ENCODE measurements at places on chromosomes 13 and 19.

DNA sequence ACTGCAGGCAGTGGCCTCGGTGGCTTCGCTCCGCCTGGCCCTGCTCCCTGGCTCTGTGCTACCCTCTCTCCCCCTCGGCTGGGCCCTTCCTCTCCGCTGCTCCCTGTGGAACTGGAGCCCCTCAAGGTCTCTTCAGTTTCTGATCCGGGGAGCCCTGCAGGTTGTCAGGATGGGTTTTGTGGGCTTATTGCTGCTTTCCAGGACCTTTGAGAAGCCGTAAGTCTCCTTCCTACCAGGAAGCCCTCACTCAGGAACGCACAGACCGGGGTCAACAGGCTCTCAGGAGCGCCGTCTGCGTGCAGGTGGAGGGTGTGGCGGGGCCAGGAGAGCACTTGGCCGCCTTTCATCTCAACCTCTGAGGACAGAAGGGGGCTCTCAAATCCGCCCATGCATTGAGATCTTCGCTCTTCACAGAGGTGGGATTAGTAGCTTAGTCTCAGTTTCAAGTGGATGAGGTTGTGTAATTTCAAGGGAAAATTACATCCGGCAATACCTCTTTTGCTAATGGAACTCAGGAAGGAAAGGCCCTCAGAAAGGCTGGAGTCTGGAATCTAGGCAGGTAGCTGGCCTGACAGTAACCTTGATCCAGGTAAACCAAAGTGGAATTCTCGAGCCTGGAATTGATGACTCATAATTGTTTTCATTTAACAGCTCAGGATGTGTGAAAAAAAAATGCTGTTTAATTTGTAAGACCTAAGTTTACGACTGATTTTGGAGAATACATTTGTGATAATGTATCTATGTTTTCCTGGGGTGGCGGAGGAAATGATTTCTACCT lies 102.0 kb downstream of the ATP11A start:
- H3K27ac ChIP-seq = no peak overlapping the region
- H3K27me3 ChIP-seq = no peaks in the 10 kb centered on the region
- no peaks in the 10 kb centered on the region for H3K4me1 ChIP-seq
- no peak overlapping the region for H3K4me3 ChIP-seq

GRCh38 chr13:113845055-113845454 lies 18.8 kb downstream of the GAS6 start:
- DNase-seq = no peak
- no peaks in the 10 kb centered on the region for H3K27me3 ChIP-seq
- no peak overlapping the region for H3K27ac ChIP-seq
- peaks cover 34% of the 10 kb centered on the region for H3K36me3 ChIP-seq
- H3K4me3 ChIP-seq = no peak overlapping the region

- no peaks in the 10 kb centered on the region for H3K27me3 ChIP-seq
- no peaks in the 10 kb centered on the region for H3K36me3 ChIP-seq
- no peak overlapping the region for H3K4me3 ChIP-seq
- no peak overlapping the region for H3K27ac ChIP-seq
- H3K4me1 ChIP-seq = no peaks in the 10 kb centered on the region
- no peak for DNase-seq
These were observed 47.0 kb upstream of the TCF3 start for GRCh38 chr19:1699386-1699785.

DNA sequence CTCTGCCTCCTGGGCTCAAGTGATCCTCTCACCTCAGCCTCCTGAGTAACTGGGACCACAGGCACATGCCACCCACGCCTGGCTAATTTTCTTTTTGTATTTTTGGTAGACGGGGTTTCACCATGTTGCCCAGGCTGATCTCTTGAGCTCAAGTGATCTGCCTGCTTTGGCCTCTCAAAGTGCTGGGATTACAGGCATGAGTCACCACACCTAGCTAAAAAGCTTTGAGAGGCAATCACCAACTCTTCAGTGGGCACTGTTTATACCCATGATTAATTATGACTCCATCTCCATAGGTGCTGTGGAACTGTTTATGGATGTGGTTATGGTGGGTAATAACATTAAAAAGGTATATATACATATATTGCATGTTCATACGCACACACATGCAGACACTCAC lies 7.5 kb upstream of the RBM26 start:
- H3K36me3 ChIP-seq = no peaks in the 10 kb centered on the region
- no peaks in the 10 kb centered on the region for H3K27me3 ChIP-seq
- H3K27ac ChIP-seq = no peak overlapping the region
- no peak overlapping the region for H3K4me3 ChIP-seq

- H3K36me3 ChIP-seq = no peaks in the 10 kb centered on the region
- no peak overlapping the region for H3K27ac ChIP-seq
- no peak overlapping the region for H3K4me3 ChIP-seq
These were observed 20.5 kb downstream of the EDNRB start for GRCh38 chr13:77898097-77898496.

DNA sequence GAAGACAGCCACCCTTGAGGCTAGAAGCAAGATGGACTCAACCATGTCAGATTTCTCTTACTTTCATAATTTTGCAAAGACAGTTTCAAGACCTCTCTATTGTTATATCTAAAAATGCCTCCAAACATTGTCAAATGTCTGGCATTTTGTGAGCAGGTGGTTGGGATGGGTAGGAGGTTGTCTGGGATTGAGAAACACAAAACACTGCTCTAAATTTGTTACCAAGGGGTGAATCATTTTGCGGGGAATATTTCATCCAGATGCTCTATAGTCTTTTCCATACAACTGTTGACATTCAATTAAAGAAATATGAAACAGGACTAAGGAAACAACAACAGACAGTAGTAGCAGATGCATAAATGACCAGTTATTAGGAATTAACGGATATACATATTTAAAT lies 208.2 kb downstream of the ITGBL1 start:
- no peak for DNase-seq
- H3K36me3 ChIP-seq = no peaks in the 10 kb centered on the region
- no peaks in the 10 kb centered on the region for H3K27me3 ChIP-seq
- peaks cover 10% of the 10 kb centered on the region for H3K4me1 ChIP-seq
- H3K27ac ChIP-seq = no peak overlapping the region

- H3K27me3 ChIP-seq = no peaks in the 10 kb centered on the region
- no peak overlapping the region for H3K27ac ChIP-seq
- no peak for DNase-seq
- H3K4me1 ChIP-seq = no peaks in the 10 kb centered on the region
- H3K4me3 ChIP-seq = no peak overlapping the region
- H3K36me3 ChIP-seq = no peaks in the 10 kb centered on the region
These were observed 1491.0 kb upstream of the MIR17HG start for GRCh38 chr13:89856512-89856911.

- DNase-seq = no peak
- peak overlapping the region; percentile 94 for H3K27ac ChIP-seq
- no peaks in the 10 kb centered on the region for H3K27me3 ChIP-seq
- H3K4me3 ChIP-seq = peak overlapping the region; percentile 96
- H3K4me1 ChIP-seq = peaks cover 41% of the 10 kb centered on the region
- no peaks in the 10 kb centered on the region for H3K36me3 ChIP-seq
These were observed 766 bp downstream of the SBNO2 start for GRCh38 chr19:1173159-1173844.

- no peaks in the 10 kb centered on the region for H3K4me1 ChIP-seq
- no peaks in the 10 kb centered on the region for H3K27me3 ChIP-seq
- H3K27ac ChIP-seq = no peak overlapping the region
- DNase-seq = no peak
These were observed 25.1 kb downstream of the CPB2 start for GRCh38 chr13:46079770-46080169.

GRCh38 chr19:328025-328505 lies 16.5 kb downstream of the MIER2 start:
- DNase-seq = no peak
- H3K36me3 ChIP-seq = peaks cover 58% of the 10 kb centered on the region
- no peak overlapping the region for H3K27ac ChIP-seq
- H3K4me1 ChIP-seq = no peaks in the 10 kb centered on the region

DNA sequence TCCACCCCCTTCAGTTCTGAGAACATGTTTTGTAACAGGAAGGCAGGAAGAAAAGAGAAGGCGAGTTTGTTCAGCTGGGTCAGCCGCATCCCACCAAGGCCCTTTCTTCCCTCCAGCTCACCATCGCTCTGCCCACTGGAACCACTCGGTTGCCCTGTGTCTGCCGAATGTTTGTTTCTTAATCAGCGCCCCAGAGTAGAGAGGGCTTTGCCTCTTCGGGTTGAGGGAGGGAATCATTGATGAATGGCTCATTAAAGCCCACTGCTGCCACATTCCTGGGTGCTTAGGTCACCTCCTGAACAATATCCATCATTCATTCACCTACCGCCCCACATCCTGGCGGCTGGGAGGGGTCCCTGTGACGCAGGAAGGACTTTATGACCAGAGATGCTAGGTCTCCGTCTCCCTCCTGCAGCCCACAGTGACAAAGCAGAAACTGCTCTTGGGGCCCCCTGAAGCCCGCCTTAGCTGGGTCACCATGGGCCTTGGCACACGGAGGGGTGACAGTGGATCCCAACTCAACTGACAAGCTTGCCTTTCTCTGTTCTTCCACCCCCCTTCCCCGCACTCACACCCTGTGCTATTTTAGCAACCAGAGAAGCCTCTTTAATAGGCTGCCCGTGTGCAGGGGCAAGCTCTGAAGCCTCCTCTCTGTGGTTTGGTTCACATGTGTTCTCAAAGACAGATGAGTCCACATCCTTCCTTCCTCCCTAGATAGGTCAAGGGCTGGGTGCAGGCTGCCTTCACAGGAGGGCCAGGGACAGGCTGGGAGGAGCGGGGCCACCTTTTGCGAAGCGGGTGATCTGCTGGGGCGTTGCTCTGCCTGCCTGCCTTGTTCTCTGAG lies 46.2 kb downstream of the ACTN4 start:
- peaks cover 4% of the 10 kb centered on the region for H3K36me3 ChIP-seq
- H3K27ac ChIP-seq = peak overlapping the region; percentile 97
- H3K4me1 ChIP-seq = peaks cover 72% of the 10 kb centered on the region
- H3K4me3 ChIP-seq = peak overlapping the region; percentile 52
- no peak for DNase-seq
- H3K27me3 ChIP-seq = no peaks in the 10 kb centered on the region

DNA sequence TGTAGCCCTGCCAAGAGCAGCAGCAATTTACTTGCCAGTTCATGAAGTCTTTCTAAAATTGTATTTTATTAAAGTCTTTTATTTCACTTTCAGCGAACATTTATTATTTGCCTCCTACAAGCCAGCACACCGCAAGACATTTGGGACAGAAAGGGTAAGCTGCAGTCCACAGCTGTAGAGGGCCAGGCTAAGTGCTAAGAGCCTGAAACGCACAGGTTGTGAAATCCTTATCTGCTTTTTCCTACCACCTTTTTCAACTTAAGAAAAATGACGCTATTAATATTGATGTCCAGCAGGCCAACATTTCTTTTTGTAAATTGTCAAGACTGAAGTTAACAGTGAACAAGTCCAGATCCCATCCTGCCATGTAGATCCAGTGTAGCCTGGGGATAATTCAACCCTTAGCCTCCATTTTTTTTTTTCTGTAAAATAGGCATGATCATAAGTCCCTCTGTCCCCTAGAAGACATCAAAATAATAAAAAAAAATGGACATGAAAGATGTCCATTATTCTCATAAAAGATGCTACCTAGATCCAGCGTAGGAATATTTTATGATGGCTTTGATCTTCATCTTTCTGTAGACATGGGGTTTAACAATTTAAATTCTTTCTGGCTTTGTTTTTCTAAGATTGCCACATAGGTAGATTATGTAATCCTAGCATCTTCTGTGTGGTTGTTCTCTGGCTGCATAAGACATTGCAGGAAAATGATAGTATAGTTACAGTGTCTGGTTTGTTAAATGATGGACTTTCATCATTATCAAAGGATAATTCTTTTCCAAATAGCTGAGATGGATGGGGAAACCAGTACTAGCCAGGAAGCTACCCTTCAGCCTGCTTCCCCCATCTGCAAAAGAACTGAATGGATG lies 128.4 kb downstream of the SHISA2 start:
- H3K36me3 ChIP-seq = no peaks in the 10 kb centered on the region
- no peaks in the 10 kb centered on the region for H3K4me1 ChIP-seq
- DNase-seq = no peak
- H3K27ac ChIP-seq = no peak overlapping the region

GRCh38 chr19:45785781-45786532 lies 3.7 kb upstream of the DMPK start:
- H3K27ac ChIP-seq = peak overlapping the region; percentile 98
- peaks cover 17% of the 10 kb centered on the region for H3K4me1 ChIP-seq
- no peak overlapping the region for H3K4me3 ChIP-seq

DNA sequence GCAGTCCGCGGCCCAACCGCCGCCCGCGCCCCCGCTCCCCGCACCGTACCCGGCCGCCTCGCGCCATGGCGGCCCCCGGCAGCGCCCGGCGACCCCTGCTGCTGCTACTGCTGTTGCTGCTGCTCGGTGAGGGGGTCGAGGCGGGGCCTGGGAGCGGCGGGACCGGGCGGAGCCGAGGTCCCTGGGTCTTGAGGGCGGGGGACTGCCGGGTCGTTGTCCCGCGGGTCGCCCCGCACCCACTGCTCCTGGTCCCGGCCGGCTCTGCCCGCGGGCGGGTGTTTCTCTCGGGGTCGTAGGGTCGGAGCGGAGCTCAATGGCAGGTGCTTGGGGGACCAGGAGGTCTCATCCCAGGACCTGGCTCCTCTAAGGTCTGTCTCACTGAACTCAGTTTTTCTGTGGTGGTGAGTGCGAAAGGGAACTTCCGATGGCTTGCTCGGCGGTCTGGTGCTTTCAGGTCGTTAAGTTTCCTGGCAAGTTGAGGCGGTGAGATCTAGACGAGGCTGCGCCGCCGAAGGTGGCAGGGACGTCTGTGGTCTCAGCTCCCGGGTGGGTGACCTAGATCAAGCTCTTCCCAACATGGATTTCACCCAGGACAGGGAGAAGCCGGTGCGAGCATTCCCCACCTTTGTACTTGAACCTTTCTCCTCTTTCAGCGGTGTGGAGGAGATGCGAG lies 467 bp downstream of the LAMP1 start:
- peaks cover 14% of the 10 kb centered on the region for H3K4me1 ChIP-seq
- peak overlapping the region; percentile 86 for H3K4me3 ChIP-seq
- no peak for DNase-seq
- peak overlapping the region; percentile 75 for H3K27ac ChIP-seq
- H3K36me3 ChIP-seq = no peaks in the 10 kb centered on the region

- no peaks in the 10 kb centered on the region for H3K36me3 ChIP-seq
- H3K27me3 ChIP-seq = no peaks in the 10 kb centered on the region
- no peaks in the 10 kb centered on the region for H3K4me1 ChIP-seq
- H3K4me3 ChIP-seq = no peak overlapping the region
These were observed 40.0 kb upstream of the F7 start for GRCh38 chr13:113065406-113066141.

- H3K4me1 ChIP-seq = no peaks in the 10 kb centered on the region
- no peak for DNase-seq
- no peak overlapping the region for H3K27ac ChIP-seq
- H3K27me3 ChIP-seq = no peaks in the 10 kb centered on the region
- H3K36me3 ChIP-seq = no peaks in the 10 kb centered on the region
These were observed 31.8 kb downstream of the EFNA2 start for GRCh38 chr19:1317274-1318003.

Measured in thoracic aorta (tissue), 2 donors.